NCI-H1048 (cell line): ENCODE measurements at places on chromosomes 5 and 9.

DNA sequence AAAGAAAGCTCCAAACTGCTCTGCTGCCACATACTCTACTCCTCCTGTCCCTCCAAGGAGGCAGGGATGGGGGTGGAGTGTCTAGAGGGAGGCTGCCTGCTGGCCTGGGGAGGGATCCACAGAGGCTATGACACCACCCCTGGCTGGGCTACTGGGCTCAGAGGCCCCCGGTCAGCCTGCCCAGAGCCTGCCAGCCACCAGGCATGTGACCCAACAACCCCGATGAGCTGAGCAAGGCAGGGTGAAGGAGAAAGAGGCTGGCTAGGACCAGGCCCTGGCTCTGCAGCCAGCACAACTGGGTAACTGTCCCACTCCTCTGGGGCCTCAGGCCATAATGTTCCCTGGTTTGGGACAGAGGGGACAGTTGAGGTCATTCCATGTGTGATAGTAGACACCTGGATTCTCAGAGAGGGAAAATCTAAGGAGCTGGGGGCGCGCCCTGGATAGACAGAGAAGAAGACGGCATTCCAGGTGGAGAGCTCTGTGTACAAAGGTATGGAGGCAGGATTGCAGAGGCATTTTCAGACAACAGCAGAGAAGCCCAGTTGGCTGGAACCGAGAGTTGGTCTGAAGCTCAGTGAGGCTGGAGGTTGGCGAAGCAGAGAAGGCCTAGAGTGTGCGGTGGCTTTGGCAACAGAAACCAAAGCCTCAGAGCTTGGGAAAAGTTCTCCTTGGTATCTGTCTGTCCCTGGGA lies 33.8 kb upstream of the IL17B start:
- no peak for DNase-seq

DNA sequence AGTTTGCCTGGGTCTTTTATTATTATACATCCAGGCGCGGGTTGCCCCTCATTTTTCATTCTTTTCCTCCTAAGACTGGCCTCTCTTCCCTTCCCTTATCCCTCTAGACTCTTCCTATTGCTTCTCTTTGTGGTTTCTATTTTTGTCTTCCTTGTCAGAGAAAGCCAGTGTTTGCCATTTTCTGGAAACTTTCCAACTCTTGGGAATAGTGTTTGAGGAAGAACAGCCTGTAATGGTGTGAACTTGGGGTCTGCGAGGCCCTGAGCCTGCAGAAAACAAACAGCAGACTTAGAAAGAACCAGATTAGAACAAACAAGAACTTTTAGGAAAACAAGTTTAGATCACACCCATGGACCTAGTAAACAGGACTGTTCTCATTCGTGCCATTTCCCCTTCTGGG lies 15.5 kb downstream of the PRKACG start:
- no peak for DNase-seq

GRCh38 chr9:917730-918129 lies 58.7 kb upstream of the DMRT3 start:
- DNase-seq = no peak

GRCh38 chr5:112560371-112560770 lies 141.3 kb upstream of the EPB41L4A start:
- DNase-seq = no peak

DNA sequence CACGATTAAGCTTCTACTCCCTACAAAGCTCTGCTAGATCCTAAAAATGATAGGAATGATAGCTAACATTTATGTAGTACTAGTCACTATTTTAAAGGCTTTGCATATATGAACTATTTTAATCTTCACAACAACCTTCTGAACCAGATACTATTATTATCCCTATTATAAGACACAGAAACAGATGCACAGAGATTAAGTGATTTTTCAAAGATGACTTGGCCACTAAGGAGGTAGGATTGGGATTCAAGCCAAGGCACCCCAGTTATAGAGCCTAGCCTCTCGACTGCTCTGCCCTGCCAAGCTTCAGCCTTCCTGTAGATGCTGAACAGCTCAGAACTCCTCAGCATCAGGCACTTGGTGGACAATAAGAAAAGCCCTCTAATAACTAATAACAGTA lies 200.9 kb upstream of the PTGER4 start:
- no peak for DNase-seq

- no peak for DNase-seq
These were observed 72.2 kb downstream of the SIL1 start for GRCh38 chr5:139125991-139126390.

DNA sequence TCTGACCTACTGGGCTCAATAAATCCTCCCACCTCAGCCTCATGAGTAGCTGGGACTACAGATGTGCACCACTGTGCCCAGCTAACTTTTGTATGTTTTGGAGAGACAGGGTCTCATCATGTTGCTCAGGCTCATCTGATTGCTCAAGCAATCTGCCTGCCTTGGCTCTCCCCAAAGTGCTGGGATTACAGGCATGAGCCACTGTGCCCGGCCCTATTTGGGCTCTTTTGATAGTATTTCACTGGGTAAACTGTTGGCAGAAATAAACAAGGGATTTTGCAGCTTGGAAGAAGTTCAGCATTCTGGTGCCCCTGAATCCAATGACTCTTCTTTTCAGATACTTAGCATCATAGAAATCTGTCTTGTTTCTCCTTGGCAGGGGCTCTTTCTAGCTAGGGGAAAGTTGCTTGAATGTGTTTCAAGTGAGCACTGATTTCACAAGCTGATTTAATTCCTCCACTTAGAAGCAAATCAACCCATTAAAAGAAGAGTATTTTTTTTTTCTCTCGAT lies 146.8 kb downstream of the PAPPA start:
- no peak for DNase-seq

DNA sequence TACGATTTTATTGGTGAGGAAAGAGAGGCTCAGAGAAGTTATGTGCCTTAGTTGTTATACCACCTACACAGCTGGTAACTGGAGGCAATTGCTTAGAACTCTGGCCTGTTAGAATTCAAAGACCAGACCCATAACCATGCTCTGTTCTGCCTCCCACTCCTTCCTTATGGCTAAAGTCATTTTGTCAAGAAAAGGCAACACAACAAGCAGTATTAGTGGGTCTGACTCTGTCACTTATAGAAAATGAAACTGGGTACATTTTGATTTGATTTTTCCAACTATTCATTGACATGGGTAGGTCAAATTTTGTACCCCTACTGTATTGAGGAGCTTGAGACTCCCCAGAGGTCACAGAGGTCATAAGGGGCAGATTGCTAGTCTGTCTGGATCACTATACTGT lies 44.5 kb upstream of the NR3C1 start:
- no peak for DNase-seq
